ENCODE measurements at places on chromosomes 7 and 10. TPM values are rescaled to one million over a fixed set of nuclear protein-coding genes. Genes with fewer than 3 reads are reported as not detected.

DNA sequence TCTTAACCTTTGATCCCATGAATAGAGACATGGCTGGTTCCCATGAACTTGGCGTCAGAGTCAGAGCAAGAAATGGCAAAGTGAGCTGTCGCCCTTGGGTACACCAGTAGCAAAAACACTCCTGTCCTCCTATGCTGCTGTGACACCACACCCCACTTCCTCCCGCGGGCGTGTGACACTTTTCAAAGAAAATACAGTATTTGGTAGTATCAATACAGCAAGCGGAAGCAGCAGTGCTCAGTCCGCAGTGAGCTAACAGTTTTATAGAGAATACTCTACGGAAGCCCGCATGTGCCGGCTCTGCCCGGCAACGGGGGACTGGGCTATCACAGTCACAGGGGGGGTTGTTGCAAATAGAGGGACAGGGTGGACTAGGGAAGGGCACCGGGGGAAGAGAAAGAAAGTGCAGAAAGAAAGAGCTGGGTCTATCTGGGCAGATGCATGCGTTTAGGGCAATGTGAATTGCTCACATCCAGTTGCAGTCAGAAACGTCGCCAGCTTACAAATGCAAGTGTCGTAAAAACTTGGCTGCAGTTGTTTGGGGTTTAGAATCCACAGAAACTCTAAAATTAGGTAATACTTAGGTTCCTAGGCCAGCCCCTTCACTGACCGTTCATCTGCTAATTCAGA is 49.8 kb downstream of the PRKCQ start:
- H3K27me3 ChIP-seq, result no peaks in the 10 kb centered on the region
- peaks cover 70% of the 10 kb centered on the region for H3K4me1 ChIP-seq
- H3K4me3 ChIP-seq, result peak overlapping the region; percentile 87
- DNase-seq, result peak; percentile 68
- H3K27ac ChIP-seq, result peak overlapping the region; percentile 97

- no peak overlapping the region for H3K27ac ChIP-seq
- H3K27me3 ChIP-seq, result no peaks in the 10 kb centered on the region
- no peak for DNase-seq
- H3K4me3 ChIP-seq, result no peak overlapping the region
These were observed 72.1 kb upstream of the SLC13A1 start for GRCh38 chr7:123271856-123272255.

GRCh38 chr7:107396990-107397389 is 72.9 kb upstream of the GPR22 start:
- H3K36me3 ChIP-seq, result peaks cover 18% of the 10 kb centered on the region
- no peak overlapping the region for H3K4me3 ChIP-seq
- no peak for DNase-seq
- H3K27ac ChIP-seq, result no peak overlapping the region
- H3K4me1 ChIP-seq, result no peaks in the 10 kb centered on the region

DNA sequence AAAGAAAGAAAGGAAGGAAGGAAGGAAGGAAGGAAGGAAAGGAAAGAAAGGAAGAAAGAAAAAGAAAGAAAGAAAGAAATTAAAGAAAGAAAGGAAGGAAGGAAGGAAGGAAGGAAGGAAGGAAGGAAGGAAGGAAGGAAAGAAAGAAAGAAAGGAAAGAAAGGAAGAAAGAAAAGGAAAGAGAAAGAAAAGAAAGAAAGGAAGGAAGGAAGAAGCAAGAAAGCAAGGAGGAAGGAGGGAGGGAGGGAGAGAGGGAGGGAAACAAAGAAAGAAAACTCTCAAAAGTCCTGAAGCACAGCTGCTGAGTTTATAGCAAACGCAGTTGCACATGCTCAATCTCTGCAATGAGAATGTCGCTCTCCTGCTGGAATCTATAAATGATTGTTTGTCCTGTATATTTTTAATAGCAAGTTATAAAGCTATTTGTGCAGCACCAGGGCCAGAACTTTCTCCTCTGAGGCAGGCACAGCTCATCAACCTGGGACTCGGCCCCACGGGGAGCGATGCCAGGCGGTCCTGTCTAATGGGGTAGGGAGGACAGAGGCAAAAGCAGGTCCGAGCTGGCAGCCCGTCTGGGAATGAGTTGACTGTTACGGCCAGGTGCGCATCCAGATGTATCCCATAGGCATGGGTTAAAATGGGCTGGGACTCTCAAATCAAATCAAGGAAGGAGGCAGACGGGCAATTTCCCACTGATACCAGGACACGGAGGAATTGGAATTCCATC is 118.0 kb upstream of the PFKP start:
- DNase-seq, result no peak
- peaks cover 10% of the 10 kb centered on the region for H3K4me1 ChIP-seq
- H3K36me3 ChIP-seq, result no peaks in the 10 kb centered on the region
- no peak overlapping the region for H3K4me3 ChIP-seq

- H3K4me1 ChIP-seq, result peaks cover 20% of the 10 kb centered on the region
- DNase-seq, result no peak
- H3K27me3 ChIP-seq, result no peaks in the 10 kb centered on the region
- no peak overlapping the region for H3K4me3 ChIP-seq
- no peak overlapping the region for H3K27ac ChIP-seq
These were observed 2.7 kb upstream of the SUV39H2 start for GRCh38 chr10:14875941-14876340.

GRCh38 chr7:128833148-128833945 is 3.1 kb downstream of the FLNC start:
- H3K36me3 ChIP-seq, result no peaks in the 10 kb centered on the region
- peaks cover 12% of the 10 kb centered on the region for H3K4me1 ChIP-seq
- H3K27me3 ChIP-seq, result peaks cover 32% of the 10 kb centered on the region

DNA sequence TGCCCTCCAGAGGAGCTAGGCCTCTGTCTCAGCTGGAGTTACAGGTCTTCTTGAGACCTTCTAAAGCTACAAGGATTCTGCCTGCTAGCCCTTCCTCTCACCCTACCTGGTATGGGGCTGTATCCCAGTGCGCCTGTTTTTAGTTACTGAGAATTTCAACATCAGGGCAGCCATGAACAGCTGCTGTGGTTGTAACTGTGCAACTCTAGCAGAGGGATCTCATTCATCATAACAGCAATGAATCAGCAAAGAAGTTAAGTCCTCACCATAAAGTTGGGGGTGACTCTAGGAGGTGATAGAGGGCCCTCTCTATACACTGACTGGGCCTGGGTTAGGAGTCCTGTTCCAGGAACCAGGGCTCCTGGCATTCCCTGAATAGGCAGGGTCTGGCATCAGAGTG is 14.0 kb upstream of the CDH23 start:
- no peak for DNase-seq
- no peak overlapping the region for H3K4me3 ChIP-seq
- H3K4me1 ChIP-seq, result peaks cover under 1% of the 10 kb centered on the region
- no peak overlapping the region for H3K27ac ChIP-seq

- H3K27me3 ChIP-seq, result no peaks in the 10 kb centered on the region
- H3K27ac ChIP-seq, result no peak overlapping the region
- H3K4me3 ChIP-seq, result no peak overlapping the region
- H3K4me1 ChIP-seq, result peaks cover 7% of the 10 kb centered on the region
- DNase-seq, result no peak
These were observed 21.3 kb downstream of the PTPN12 start for GRCh38 chr7:77558284-77558967.

DNA sequence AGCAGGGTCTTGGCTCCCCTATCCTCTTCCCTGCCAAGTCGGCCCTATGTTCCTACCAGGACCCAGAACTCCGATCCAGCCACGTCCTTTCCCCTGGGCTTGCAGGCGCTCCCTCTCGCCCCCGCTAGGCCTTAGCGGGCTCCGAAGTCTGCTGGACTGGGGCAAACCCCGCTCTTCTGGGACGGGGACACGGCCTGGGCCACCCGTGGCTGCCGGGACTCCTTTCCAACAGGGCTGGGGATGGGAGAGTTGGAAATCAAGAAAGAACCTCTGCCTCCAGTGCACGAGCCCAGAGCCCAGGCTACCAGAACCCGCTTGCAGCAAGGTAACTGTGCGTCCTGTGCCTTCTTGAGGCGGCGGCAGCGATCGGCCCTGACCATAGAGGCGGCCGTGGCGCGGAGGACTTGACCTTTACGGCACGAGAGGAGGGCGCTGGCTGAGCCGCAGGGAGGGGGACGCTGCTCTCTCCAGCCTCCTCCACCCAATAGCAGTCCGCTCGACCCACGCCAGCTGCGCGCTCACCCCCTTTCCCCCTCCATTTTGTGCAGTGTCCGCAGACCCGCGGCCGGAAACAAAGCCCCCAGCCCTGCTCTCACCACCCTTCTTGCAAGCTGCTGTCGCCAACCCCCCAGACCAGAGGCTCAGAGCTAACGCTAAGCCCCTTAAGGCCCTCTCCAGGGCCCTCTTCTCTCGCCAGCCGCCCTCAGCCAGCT is 7.0 kb upstream of the HOXA11 start:
- peaks cover 34% of the 10 kb centered on the region for H3K4me1 ChIP-seq
- H3K36me3 ChIP-seq, result no peaks in the 10 kb centered on the region
- DNase-seq, result no peak
- H3K27me3 ChIP-seq, result peaks cover 95% of the 10 kb centered on the region

GRCh38 chr7:1025743-1026581 is 18.4 kb upstream of the GPR146 start:
- no peak overlapping the region for H3K27ac ChIP-seq
- H3K4me3 ChIP-seq, result no peak overlapping the region
- peaks cover 32% of the 10 kb centered on the region for H3K36me3 ChIP-seq
- H3K4me1 ChIP-seq, result peaks cover 24% of the 10 kb centered on the region
- DNase-seq, result no peak
- no peaks in the 10 kb centered on the region for H3K27me3 ChIP-seq

DNA sequence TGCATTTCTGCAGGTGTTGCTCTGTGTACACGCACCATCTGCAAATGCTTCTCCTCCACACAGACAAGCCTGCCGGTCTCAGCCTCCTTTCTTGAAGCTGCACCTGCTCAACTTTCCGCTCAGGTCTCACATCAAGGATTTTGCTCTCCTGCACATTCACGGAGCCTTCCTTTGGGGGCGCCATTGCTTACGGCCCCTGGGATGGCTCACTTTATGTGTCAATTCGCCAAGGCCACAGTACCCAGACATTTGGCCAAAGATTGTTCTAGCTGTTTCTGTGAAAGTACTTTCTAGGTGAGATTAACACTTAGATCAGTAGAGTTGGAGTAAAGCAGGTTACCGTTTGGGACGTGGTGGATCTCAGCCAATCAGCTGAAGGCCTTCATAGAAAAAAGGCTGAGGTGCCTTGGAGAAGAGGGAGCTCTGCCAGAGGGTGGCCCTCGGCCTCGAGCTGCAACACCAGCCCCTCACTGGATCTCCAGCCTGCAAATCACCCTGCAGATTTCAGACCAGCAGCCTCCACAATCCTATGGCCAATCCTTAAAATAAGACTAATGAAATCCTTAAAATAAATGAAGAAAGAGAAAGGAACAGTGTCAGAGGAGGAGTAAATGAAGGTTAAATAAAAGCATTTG is 39.9 kb upstream of the PPP2R2D start:
- DNase-seq, result no peak
- no peaks in the 10 kb centered on the region for H3K4me1 ChIP-seq
- H3K36me3 ChIP-seq, result no peaks in the 10 kb centered on the region
- no peak overlapping the region for H3K27ac ChIP-seq

- no peak for DNase-seq
- H3K4me3 ChIP-seq, result no peak overlapping the region
- peak overlapping the region; percentile 93 for H3K27ac ChIP-seq
These were observed 91.4 kb upstream of the FAM133B start for GRCh38 chr7:92681633-92682032.

DNA sequence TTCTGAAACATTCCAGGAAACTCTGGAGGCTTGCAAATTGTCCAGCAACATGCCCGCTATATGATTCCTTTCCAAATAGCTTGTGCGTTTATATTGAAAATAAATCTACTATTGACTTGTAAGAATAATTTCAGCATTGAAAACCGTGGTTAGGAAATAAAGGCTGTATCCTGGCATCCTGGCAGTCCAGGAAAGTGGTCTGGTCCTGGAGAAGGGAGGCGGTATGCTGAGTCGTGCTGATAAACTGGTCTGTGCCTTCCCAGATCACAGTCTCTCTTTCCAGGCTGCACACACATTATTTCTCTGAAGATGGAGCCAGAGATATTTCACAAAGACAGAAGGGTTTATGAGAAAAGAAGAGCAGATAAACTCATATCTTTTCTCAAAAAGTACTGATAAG is 350.1 kb upstream of the COBL start:
- DNase-seq, result no peak
- H3K27ac ChIP-seq, result no peak overlapping the region
- no peaks in the 10 kb centered on the region for H3K36me3 ChIP-seq
- no peaks in the 10 kb centered on the region for H3K27me3 ChIP-seq
- no peaks in the 10 kb centered on the region for H3K4me1 ChIP-seq

DNA sequence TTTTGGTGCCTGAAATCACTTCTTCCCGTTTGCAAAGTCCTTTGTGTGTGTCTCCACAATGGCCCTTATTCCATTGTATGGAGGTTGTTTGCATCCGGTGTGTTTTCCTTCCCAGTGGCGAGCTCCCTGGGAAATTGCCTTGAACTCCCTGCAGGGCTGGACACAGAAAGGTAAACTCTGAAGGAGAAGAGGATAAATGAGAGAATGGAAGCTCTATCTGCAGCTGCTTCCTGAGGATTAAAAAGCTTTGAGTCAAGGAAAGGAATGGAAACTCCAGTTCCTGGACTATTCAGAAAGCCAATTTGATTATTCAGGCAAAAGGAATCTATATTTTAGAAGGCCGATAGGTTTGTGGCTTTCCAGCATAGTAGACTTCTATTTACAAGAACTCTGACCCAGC is 4.4 kb upstream of the GRK5 start:
- H3K4me1 ChIP-seq, result peaks cover 19% of the 10 kb centered on the region
- no peaks in the 10 kb centered on the region for H3K36me3 ChIP-seq
- no peak overlapping the region for H3K4me3 ChIP-seq
- peaks cover 4% of the 10 kb centered on the region for H3K27me3 ChIP-seq

DNA sequence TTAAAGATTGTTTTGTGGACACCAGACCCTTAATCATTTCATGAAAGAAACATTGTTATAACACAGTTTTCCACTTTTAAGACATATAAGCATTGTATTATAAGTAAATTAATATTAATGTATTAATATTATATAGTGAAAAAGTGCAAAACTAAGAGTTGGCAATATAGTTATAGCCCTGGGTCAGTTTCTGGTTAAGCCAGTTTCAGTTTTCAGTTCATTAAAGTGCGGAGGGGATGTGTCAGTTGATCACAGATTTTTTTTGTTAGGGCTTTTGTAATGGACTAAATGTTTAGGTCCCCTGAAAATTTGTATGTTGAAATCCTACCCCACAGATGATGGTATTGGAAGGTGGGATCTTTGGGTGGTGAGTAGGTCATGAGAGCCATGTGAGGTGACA is 45.7 kb upstream of the GPR37 start:
- H3K4me3 ChIP-seq, result no peak overlapping the region
- no peak overlapping the region for H3K27ac ChIP-seq
- H3K4me1 ChIP-seq, result no peaks in the 10 kb centered on the region
- H3K36me3 ChIP-seq, result no peaks in the 10 kb centered on the region

DNA sequence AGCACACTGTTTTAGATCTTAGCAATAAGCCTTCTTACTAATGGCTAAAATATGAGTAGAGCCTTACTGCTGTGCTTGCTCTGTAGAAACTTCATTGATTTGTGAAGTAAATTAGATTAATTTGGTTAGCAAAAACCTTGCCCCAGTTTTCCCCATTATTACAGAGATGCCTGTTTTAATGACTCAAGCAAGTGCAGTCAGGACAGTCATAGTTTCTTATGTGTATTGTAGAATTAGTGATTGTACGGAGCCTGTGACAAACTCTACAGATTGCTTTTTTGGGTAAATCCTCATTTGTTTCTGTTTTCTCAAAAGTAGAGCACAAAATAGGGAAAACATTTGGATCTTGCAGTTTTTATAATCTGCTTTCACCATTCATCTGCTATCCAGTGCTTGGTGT is 7.0 kb downstream of the TAX1BP1 start:
- no peak overlapping the region for H3K27ac ChIP-seq
- no peak for DNase-seq
- H3K4me1 ChIP-seq, result peaks cover 44% of the 10 kb centered on the region
- H3K4me3 ChIP-seq, result no peak overlapping the region

Gene VPS37D
- 0.45 TPM for total RNA-seq

Gene JMJD1C
- total RNA-seq, result 48.4 TPM

Gene ABCB4
- 0.38 TPM for total RNA-seq

Gene PDE1C
- not detected for total RNA-seq

Gene ANKRD30A
- not detected for total RNA-seq

Gene SYT15B
- total RNA-seq, result 0.14 TPM

Gene ARHGAP22
- not detected for total RNA-seq

Gene CRHR2
- total RNA-seq, result not detected

Data from activated naive CD8-positive, alpha-beta T cell treated with anti-CD3 and anti-CD28 coated beads for 36 hours (primary cell).